Tibial artery (tissue), 4 donors: ENCODE measurements at places on chromosomes 6 and 20.

DNA sequence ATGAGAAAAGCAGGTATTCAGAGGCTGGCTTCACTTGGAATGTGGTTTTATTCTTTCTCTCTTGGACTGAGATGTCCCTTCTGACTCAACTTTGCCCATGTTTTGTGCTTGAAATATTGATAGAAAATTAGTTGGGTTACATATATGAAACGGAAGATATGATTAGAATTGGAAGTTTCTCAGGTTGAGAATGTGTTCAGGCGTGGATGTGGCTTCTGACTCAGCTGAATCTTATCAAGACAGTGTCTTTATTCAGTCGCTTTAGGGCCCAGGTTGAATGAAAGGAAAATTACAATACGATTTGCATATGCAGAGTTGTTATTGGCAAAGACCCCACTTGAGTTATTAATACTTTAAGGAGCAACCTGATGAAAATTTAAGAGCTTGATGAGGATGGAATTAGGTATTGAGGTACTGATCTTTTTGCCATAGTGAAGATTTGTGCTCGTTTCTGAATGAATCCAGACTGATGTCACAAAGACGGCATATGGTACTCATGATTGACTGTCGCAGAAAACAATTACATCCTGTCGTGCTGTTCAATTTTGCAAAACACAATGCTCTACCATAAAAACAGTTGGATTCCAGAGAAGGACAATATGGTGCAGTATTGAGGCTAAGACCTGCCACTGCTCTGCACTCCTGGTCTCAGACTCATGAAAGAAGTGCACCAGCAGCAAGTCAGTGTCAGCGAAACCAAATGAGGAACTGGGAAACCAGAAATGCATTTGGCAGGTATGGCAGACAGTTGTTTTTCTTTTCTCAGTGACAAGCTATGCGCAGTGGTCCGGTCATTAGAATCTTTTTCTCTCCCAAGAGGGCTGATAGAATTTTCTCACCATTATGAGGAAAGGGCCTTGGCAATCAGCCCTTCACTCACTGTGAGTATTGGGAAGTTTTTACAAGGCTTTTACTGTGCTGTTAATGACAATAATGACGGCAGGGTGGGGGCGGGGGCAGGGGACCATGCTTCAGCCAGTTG, 158.3 kb downstream of the DOK5 start:
- no peaks in the 10 kb centered on the region for H3K4me1 ChIP-seq
- DNase-seq, result no peak
- H3K4me3 ChIP-seq, result no peak overlapping the region
- no peaks in the 10 kb centered on the region for H3K36me3 ChIP-seq

DNA sequence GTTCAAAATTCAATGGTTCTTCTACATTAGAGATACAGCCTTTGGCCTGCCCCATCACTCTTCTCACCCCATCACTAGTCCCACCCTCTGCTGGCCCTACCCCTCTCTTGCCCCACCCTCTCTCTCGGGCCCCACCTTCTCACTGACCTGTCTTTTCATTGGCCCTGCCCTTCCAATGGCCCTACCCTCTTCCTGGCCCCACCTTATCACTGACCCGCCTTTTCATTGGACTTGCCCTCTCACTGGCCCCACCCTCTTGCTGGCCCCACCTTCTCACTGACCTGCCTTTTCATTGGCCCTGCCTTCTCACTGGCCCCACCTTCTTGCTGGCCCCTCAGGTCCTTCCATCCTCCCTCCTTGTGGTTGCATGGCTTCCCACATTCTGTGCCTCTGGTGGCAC, 107.2 kb upstream of the PLEKHG1 start:
- no peaks in the 10 kb centered on the region for H3K4me1 ChIP-seq
- no peaks in the 10 kb centered on the region for H3K27me3 ChIP-seq
- H3K4me3 ChIP-seq, result no peak overlapping the region
- no peak overlapping the region for H3K27ac ChIP-seq

- H3K4me1 ChIP-seq, result no peaks in the 10 kb centered on the region
- no peaks in the 10 kb centered on the region for H3K36me3 ChIP-seq
- H3K27me3 ChIP-seq, result no peaks in the 10 kb centered on the region
- H3K27ac ChIP-seq, result peak overlapping the region; percentile 97
These were observed 588 bp upstream of the NCOA3 start for GRCh38 chr20:47501116-47501481.

DNA sequence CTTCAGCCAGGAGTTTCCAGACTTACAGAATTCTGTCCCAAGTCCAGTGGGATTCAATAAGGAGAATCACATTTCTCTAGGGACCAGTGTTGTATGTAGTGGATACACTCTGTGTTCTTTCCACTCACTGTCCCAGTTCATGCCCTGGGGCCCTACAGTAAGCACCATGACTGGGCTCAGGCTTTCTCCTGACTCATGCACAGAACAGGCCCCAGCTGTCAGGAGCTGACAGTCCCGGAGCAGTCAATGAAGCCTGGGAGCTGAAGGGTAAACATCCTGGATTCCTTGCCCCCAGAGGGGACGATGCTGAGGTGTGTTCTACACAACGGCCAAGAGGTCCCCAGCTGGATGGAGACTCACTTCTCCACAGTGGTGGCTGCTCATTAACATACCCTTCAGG, 40.2 kb upstream of the LRFN2 start:
- H3K36me3 ChIP-seq, result no peaks in the 10 kb centered on the region
- no peak for DNase-seq
- H3K4me3 ChIP-seq, result no peak overlapping the region
- H3K27me3 ChIP-seq, result no peaks in the 10 kb centered on the region
- no peaks in the 10 kb centered on the region for H3K4me1 ChIP-seq
- no peak overlapping the region for H3K27ac ChIP-seq

DNA sequence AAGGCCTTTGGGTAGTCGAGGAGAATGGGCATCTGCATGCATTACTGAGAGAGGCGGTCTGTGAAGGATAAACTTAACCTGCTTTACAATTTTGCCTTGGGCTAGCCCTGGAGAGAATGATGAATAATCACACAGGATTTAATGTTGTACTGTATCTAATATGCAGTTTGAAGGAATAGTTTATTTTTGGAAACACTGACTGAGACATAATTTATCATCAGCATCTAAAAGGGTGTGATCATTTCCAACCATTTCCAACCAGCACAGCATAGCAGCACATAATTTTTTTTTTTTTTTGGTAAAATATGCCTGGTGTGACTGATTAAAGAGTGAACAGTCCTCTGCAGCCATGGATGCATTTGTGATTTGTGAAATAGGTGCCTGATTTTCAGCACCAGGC, 519.5 kb downstream of the PHF3 start:
- H3K27ac ChIP-seq, result no peak overlapping the region
- no peaks in the 10 kb centered on the region for H3K27me3 ChIP-seq
- H3K4me1 ChIP-seq, result no peaks in the 10 kb centered on the region
- DNase-seq, result no peak
- H3K36me3 ChIP-seq, result no peaks in the 10 kb centered on the region
- no peak overlapping the region for H3K4me3 ChIP-seq

DNA sequence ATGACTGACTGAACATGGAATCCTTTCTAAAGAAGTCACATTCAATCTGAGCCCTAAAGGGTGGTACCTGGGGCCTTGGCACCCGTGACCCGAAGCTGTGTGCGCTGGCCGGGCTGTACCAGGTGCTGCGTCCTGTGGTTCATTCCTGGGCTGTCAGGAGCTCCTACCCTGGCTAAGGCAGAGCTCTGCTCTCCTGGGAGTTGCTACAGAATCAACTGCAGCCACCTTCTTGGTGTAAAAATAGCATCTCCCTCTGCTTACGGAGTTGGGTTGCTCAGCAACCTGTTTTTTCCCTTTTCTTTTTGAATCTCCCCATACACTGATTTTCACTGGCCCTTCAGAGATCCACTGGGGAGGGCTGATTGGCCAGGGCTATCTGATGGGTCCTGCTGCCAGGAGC, 236.6 kb upstream of the PDE10A start:
- no peak for DNase-seq
- no peak overlapping the region for H3K27ac ChIP-seq
- H3K4me3 ChIP-seq, result no peak overlapping the region
- H3K27me3 ChIP-seq, result peaks cover 2% of the 10 kb centered on the region

DNA sequence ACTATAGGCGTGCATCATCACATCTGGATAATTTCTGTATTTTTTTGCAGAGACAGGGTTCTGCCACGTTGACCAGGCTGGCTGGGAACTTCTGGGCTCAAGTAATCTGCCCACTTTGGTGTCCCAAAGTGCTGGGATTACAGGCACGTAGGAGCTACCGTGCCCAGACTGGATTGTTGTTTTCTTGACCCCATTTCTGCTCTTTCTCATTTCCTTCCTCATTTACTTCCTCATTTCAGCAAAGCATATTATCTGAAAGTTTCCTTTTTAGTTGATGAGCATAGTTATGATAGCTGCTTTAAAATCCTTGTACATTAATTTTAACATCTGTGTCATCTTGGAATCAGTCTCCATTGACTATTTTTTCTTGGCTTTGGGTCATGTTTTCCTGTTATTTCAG, 301.0 kb upstream of the RUNX2 start:
- no peaks in the 10 kb centered on the region for H3K27me3 ChIP-seq
- no peaks in the 10 kb centered on the region for H3K36me3 ChIP-seq
- H3K27ac ChIP-seq, result no peak overlapping the region
- H3K4me1 ChIP-seq, result no peaks in the 10 kb centered on the region
- H3K4me3 ChIP-seq, result no peak overlapping the region

DNA sequence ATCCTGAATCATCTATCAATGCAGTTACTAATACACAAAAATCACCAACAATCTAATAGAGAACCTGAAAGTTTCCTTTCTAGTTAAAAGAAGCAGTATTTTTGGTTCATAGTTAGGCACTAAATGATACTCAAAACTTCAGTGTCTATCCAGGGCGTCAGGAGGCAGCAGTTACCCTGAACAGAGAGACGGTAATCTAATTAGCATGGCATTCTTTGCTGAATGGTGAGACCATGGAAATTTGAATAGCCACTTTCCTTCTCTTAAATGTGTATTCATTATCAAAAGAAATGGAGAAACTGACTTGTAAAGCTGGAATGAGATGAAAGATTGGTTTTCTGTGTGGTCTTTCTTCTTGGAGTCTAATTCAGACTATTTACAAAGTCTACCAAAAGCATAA, 146.6 kb upstream of the BMP5 start:
- no peaks in the 10 kb centered on the region for H3K27me3 ChIP-seq
- H3K36me3 ChIP-seq, result no peaks in the 10 kb centered on the region
- H3K4me1 ChIP-seq, result peaks cover 8% of the 10 kb centered on the region

DNA sequence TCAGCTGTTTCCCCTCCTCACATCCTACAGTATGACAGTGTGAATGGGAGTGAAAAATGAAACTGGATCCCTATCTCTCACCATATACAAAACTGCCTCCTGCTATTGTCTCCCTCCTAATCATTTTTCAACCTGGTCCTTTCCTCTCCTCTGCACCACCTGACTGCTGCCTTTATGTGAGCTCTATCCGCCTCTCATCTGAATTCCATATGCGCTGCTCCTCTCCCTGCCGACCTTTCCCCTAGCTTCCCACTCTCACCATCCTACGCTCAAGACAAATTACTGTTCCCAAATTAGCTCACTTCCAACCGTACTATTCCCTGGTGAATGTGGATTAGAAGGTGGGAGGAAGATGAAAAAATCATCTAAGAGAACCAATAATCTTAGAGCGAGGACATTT, 148.4 kb upstream of the FBXL4 start:
- H3K27ac ChIP-seq, result no peak overlapping the region
- H3K4me1 ChIP-seq, result no peaks in the 10 kb centered on the region
- peaks cover 8% of the 10 kb centered on the region for H3K27me3 ChIP-seq
- no peak for DNase-seq
- no peak overlapping the region for H3K4me3 ChIP-seq

GRCh38 chr6:3296537-3296936, 37.8 kb downstream of the PSMG4 start:
- no peaks in the 10 kb centered on the region for H3K4me1 ChIP-seq
- DNase-seq, result peak; percentile 3
- no peak overlapping the region for H3K27ac ChIP-seq
- no peaks in the 10 kb centered on the region for H3K36me3 ChIP-seq
- no peak overlapping the region for H3K4me3 ChIP-seq
- H3K27me3 ChIP-seq, result peaks cover 22% of the 10 kb centered on the region

- H3K4me1 ChIP-seq, result peaks cover 40% of the 10 kb centered on the region
- H3K4me3 ChIP-seq, result no peak overlapping the region
- H3K27ac ChIP-seq, result peak overlapping the region; percentile 68
These were observed 49.2 kb upstream of the MAP7 start for GRCh38 chr6:136599329-136600011.
